Cortex of kidney (tissue), 1 donor: ENCODE measurements at places on chromosomes 2 and 18.

DNA sequence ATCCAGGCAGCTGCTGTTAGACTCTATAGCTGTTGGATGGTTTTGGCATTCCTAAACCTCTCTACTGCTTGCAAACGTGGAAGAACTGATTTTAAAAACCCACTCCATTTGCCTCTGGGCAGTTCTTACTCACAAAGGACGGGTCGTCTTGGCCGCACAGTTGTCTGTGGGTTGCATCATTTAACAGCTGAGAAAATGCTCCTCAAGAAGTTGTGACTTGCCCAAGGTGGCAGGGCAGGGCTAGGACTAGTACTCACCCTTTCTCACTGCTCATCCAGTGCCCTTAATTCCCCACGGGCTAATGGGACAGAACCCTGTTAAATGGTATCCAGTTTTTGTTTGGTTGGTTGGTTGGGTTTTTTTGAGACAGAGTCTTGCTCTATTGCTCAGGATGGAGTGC is 997 bp upstream of the DRC1 start:
- no peak for DNase-seq

DNA sequence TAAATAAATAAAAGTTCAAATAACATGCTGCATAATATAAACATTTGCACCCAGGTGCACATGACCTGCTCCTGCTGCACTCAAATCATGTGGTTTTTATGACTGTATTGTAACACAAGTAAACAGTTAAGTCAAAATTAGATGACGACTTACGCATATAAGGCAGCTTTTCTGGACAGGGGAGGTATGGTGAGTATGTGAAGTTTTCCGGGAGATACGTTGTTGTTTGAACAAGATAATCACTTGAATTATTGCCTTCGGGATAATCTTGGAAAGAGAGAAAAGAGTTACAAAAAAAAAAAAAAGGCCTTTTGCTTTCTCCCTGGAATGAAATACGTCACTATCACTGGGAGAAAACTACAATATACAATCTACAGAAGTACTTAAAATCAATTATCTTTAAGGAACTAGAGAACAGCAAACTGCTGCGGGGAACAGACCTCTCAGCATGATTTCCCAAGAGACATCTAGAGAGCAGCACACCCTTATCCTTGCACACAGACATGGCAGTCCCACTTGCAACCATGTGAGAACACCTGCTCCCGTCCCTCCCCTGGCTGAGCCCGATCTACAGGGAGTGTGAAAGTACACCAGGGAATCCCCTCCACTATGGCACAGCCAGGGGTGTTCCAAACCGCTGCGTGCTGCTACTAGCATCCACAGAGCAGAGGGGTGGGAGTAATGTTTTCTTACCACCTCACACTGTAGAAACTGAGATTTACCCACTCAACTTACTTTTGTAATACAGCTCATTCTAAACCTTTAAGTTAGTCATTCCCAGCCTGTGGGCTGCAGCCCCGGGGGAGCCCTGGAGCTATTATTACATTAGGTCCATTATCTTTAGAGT is 26.3 kb downstream of the B4GALT6 start:
- no peak for DNase-seq

GRCh38 chr2:16125614-16126516 is 185.5 kb downstream of the MYCN start:
- no peak for DNase-seq

- DNase-seq: no peak
Observed at GRCh38 chr2:119106301-119106897, 52.2 kb downstream of the C1QL2 start.
